ENCODE measurements at places on chromosomes 12 and 14.

DNA sequence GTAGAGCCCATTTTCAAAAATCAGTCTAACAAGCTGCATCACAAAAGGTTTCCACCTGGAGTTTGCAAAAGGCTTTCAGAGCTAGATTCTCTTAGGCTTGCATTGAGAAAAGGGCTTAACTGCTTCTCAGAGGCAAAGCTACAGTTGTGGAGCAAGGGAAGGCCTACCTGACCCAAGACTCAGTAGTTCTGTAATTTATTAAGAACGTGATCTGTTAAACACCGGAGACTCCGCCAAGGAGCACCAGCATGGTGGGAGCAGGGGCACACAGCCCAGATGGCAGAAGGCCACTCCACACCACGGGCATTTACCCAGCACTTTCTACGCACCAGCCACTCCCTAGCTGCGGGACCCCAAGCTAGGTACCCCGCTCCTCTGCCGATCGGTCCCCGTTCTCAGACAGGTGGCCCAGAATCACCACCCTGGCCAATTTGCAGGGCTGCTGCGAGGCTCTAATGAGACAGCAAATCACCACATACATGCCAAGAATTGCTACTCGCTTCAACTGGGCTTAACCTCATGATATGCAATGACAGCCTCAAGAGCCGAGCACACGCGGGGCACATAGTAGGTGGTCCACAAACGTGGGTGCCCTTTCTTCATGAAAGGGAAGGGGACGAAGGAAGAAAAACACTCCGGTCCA is 1.5 kb downstream of the ITPK1 start:
- peak; percentile 30 for DNase-seq

DNA sequence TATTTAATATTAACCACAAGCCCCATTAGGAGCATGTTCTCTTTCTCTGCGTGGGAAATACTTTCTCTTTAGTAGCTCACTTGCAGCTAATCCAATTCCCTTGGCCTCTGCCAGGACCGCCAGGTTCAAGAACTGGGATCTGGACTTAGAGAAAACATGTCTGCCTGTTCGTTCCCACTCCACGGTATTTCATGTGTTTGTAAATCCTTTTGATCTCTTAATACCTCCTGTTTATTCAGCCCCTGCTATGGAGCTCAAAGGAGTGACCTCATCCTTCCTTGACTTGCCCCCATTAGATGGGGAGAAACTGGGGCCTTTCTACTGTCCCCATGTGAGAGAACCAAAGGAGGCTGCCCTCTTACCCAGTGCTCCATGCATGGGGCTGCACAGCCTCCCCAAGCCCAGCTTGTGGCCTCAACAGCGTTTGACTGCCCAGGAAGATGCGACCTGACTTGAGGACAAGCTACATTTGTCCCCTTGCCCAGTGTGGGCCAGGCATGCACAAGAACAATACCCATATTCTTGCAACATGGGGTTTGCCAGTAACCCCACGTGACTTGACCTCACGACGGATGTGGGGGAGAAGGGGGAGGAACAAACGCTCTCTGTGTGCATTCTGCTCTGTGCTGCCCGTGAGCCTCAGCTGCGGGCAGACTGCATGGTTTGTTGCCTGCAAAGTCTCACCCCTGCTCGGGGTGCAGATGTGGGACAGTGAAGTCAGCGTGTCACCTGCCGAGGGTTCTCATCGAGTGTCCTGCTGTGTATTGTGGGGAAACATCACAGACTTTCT is 30.3 kb downstream of the CD9 start:
- DNase-seq: peak; percentile 56

GRCh38 chr12:13465635-13466034 is 269.1 kb downstream of the EMP1 start:
- peak; percentile 8 for DNase-seq

DNA sequence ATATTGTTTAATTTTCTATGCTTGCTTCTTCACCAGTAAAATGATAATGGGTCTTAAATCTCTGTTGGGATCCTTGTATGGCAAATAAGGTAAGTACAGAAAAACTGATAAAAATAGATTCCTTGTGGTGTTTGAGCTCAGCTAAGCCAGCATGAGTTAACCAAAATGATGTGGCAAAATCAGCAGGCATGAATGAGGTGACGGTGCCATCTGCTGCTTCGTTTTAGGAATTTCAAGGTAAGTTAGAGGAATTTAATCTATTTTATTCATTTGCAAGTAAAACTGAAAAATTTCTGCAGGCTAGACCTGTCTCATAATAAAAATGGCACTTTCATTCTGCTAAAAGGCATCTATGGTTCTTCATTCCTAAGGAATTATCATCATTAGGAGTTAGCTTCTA is 10.0 kb upstream of the CLEC7A start:
- DNase-seq: peak; percentile 75

DNA sequence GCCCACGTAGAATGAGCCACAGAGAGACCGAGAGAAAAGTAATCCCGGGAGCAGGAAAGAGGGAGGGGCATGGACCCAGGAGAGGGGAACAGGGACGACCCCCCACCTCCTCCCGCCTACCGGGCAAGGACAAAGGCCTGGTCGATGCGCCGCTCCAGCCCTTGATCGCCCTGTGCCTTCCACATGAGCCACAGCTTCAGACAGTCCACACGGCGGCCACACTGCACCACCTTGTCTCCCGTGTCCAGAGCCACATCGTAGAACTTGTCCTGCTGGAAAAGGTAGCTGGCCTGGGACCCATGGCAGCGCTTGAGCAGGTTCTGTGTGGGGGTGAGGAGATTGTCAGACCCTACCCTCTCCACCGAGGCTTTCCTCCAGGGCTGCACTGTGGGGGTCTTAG is 20.5 kb upstream of the ZNF740 start:
- no peak for DNase-seq

- no peak for DNase-seq
Measured at GRCh38 chr14:99235582-99236320, 36.2 kb downstream of the BCL11B start.

DNA sequence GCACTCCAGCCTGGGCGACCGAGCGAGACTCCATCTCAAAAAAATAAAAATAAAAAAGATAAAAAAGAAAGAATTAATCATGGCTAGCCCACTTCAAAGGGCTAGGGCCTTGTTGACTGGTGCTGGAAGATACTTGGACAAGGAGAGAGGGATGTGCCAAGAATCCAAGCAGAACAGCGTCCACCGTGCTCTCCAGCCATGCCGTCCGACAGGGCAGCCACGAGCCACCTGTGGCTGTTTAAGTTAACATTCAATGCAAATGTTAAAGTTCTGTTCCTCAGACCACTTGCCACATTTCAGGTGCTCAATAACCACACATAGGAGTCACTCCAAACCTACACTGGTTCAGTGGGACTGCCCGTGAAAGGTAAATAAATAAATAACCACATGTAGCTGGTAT is 21.4 kb downstream of the SLC6A13 start:
- no peak for DNase-seq

DNA sequence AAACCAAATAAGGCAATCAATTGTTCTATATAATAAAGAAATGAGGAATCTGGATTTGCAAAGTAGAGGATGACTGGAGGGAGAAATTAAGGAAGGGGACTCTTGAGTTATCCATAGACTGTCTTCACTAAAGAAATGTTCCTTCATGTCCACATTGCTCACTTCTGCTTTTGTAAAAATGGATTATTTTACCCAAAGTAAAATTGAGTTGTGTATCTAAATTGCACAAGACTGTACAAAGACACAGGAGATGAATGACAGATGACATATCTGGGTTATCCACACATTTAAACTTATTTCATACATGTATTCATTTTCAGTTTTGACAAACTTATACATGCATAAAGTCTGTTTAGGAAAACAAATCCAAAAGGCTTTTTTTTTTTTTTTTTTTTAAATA is 11.3 kb downstream of the ATP2B1 start:
- no peak for DNase-seq

GRCh38 chr12:2317772-2318171 is 265.0 kb downstream of the CACNA1C start:
- no peak for DNase-seq

DNA sequence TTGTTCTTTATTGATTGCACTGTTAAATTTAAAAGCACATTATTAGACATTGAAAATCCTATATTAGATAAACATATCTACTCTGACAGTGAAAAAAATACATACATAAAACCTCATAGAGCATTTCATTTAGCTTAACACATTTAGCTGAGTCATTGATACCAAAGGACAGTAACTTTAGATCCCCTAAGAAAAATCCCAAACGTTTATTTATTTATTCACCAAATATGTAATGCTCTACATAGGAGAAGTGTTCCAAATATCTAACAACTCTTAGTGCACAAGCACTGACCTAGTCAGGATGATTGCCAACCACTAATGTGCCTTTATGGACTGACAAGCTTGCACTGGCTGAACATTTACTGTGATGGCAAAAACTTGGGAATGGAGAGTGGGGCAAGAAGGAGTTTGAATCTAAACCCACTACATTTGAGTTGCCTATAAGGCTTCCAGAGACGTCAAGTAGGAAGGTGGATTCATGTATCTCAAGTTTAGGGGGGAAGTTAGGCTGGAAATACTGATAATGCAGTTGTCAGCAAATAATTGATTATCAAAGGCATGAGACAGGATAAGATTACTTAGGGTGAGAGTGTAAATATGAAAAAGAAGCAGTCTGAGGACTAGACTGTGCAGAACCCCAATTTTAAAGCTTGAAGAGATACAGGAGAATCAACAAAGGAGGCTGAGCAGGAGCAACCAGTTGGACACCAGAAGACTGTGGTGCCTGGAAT is 156.4 kb downstream of the PLCZ1 start:
- DNase-seq: no peak

DNA sequence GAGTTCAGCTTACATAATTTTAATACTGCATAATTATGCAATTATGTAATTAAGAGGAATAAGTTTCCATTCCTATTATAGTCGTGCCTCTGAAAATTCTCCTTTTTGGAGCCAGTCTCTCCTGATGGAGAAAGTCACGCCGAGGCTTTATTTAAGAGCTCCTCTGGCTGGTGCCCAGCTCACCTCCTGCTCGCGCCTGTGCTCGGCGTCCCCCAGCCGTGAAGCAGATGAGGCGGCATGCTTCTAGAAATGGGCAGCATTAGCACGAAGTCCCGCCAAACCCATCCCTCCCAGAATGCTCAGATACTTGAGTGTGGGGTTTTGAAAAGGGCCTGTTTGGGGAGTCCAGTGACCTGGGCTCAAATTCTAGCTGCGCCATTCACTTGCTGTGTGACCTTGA is 153.0 kb downstream of the PHETA1 start:
- DNase-seq: no peak

Data from epithelial cell of esophagus (primary cell).